ENCODE measurements at places on chromosomes 2 and 18.

DNA sequence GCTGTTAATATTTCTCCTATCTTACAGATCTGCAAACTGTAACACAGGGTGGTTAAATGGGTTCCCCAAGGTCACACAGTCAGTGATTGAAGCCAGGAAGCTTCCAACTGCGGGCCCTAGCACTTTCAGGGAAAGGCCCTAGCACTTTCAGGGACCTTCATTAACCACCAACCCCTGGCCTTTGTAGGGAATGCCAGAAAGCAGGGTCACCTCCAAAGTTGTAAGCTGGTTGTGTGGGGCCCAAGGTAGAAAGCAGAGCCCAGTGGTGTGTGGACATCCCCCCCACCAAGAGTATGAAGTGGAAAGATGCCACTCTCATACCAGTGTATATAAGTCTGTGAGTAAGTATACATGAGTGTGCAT is 4.4 kb downstream of the DLX2 start:
- no peak for DNase-seq

DNA sequence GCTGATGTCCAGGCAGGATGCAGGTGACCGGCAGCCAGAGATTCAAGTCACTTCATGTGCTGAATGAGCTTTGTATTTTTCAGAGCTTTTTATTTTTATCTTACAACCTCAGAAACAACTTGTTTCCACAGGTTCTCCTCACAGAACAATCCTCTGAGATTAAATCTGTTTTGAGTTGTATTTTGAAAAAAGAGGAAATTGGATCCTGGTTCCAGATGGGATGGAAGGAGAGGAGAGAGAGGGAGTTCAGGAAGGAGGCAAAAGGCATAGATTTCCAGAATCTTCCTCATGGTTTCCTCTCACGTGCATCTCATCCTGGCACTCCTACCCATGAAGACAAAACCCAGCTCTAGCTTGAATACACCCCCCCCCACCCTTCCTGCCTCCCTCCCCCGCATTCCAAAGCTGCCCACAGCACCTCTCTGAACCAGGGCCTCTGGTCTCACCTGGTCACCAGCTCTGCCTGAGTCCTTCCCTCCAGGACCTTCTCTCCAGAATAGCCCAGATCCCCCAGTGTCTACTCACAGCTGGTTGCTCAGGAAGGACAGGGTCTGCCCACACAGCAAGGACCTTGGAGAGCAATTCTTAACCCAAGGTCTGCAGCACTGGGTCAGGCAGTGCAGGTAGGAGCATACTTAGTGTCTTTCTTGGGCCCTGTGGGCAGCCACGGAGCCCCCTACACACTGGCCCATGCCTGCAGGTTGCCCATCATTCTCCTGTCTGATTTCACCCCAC is 104.7 kb downstream of the ZFP36L2 start:
- DNase-seq = no peak

DNA sequence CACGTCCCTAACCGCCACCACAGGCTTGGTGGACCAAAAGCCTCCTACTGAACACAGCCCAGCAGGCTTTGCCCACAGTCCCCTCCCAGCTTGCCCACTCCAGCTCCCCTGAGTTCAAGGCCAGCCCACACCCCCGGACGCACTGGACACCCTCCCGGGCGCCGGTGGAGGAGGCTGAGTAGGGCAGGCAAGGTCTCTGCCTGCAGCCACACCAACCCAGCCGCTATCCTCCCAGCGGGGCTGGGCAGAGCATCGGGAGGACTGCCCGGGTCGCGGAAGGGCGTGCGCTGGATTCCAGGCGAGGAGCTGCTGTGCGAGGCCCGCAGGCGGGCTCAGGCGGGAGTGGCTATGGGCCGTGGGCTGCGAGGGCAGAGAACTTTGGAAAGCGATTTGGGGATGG is 49.5 kb downstream of the PLEKHB2 start:
- DNase-seq = no peak

- no peak for DNase-seq
Measured at GRCh38 chr18:27847412-27847811, 329.5 kb downstream of the CDH2 start.

DNA sequence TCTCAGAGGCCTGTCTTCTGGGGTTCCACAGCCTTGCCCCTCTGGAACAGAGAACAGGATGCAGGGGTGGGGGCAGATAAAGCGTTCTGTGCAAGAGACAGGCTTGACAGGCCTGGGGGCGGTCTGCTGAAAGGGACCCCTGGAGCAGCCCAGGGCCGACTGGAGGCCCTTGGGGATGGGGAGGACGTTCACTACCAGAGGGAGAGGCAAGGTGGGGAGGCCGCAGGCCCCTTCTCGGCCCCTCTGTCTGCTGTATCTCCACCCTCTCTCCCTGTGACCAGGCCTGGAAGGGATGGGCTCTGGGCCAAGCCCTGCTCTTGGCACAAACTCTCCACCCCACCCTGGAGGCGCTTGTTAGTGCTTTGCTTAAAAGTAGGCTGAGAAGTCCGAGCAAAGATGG is 27.3 kb upstream of the INHBB start:
- no peak for DNase-seq

DNA sequence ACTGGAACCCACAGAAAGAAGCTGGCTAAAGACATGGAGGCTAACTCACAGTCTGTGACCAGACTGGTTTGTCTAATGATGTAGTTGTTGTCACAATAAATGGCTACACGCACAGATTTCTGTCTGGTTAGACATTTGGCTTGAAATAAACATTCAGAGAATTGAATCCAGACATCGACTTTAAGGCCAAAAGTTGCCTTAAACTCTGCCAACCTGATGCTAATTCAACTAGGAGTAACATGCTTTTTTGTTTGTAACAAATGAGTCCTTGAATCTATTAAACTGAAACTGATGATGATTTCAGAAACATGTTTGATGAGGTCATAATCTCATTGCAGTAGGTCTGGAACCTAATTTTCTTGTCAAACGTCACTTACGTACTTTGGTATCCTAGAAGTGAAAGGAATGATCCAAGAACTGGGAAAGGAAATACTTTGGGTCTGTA is 123.8 kb downstream of the ERBB4 start:
- DNase-seq = no peak

DNA sequence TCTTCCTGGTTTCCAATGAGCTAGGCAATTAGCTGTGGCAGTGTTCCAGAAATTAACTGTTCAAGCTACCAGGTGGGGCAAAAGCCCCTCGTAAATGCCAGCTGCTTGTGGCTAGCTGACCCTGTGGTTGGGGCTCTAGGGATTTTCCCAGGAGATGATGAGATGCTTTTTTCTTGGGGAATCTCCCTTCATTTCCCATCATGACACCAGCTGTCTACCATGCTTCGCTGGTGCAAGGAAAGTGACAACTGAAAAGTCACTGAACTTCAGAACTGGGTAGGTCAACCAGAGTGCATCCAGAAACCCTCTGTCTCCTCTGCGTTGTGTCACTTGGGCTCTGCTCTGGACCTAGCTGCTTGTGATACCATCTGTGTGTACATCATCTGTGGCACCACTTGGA is 386.5 kb upstream of the DCC start:
- no peak for DNase-seq

- no peak for DNase-seq
Measured at GRCh38 chr2:230797515-230798495, 66.9 kb upstream of the ITM2C start.

DNA sequence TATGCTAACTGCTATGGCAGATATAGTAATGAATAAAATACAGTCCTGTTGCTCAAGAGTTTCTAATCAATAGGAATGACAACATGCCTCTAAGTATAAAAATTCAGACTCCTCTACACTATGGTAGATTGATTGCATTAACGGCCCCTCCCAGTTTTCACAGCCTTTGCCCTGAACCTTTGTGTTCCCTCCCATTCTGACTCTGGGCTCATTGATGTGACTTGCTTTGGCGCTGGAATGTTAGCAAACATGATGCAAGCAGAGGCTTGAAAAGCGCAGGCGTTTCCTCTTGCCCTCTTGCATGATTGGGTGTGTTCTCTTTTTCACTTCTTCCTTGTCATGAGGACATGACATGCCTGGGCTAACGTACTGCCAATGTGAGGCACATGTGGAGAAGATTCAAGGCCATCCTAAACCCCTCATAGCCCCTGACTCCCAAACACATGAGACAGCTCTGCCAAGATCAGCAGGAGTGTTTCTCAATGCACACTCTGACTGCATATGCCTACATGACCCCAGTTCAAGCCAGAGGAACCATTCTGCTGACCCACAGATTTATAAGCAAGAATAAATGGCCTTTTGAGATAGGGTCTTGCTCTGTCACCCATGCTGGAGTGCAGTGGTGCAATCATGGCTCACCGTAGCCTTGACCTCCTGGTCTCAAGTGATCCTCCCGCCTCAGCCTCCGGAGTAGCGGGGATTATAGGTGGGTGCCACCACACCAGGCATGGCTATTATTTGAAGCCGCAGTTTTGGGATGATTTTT is 49.7 kb upstream of the CD28 start:
- DNase-seq = peak; percentile 8

Data from neuronal stem cell (in vitro differentiated cells).